ENCODE measurements at places on chromosomes 7 and 10.
A peak's percentile ranks its signal among the peaks of the same experiment; 100 is the strongest.

GRCh38 chr7:108049962-108050361, 47.0 kb upstream of the LAMB1 start:
- DNase-seq = no peak

GRCh38 chr7:42237811-42238541, 967 bp upstream of the GLI3 start:
- peak; percentile 81 for DNase-seq

DNA sequence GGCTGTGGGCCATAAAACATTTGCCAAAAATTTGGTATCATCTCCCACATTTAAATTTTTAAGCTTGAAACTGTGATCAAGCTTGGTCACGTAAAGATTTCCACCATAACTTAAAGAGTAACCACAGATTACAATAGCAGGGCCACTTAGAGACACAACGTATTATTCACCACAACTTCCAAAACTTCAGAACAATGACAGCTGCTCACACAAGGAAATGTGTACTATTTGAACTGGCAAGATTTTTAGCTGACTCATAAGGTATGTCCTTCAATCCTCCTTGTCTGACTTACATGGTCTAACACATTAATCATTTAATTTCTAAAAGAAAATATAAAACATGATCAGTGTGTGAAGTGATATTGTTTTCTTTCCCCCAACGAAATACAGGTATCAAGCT, 234.5 kb downstream of the PARD3 start:
- DNase-seq = peak; percentile 73

- DNase-seq = peak; percentile 42
Observed at GRCh38 chr7:100053215-100053614, 3.6 kb downstream of the ZSCAN21 start.

- DNase-seq = no peak
Observed at GRCh38 chr10:78214955-78215354, 181.3 kb downstream of the RPS24 start.

GRCh38 chr10:10128387-10128786, 889.3 kb upstream of the CELF2 start:
- peak; percentile 32 for DNase-seq

DNA sequence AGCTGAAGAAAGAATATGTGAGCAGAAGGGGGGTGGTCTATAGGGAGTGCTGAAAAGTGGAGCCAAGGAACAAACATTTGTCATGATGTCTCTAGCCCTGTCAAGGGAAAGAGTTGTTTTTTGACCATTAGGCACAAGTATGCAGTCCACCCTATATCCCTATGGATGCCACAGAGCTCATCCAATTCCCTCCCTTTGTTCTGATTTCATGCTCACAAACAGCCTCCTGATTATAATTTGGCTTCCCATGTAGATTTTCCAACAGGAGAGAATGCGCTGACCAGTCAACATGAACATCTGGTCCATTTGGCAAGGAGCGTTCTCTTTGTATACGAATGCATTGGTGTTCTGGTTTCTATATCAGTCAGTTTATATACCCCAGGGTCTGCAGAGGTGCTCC, 12.1 kb upstream of the CEP41 start:
- no peak for DNase-seq

DNA sequence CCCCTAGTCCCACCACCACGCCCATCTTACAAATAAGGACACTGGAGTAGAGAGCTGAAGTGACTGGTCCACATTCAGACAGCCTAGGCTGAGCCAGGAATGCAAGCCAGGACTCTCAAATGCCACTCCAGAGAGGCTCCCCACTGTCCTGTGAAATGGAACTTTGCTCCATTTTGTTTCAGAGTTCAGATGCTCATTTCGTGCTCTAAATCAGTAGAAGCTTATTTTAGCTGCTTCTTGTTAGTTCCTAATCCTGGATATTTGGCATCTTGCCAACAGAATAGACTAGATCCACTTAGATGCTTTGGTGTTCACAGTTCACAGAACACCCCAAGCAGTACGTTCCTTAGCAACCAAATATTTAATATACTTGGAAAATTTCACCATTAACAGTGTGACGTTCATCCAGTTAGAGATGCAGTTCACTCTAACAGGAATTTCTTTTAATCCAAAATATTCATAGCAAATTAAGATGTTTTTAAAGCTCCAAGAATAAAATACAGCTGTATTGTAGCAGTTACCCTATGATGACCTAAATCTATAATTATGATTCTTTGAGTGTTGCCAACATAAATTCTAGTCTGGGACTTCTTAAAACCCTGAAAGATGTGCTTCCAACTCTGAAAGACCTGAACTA, 7.3 kb downstream of the MMP21 start:
- DNase-seq = peak; percentile 48

Data from fibroblast of skin of scalp (primary cell).